SJSA1 (cell line): ENCODE measurements at places on chromosomes 13 and 19.

DNA sequence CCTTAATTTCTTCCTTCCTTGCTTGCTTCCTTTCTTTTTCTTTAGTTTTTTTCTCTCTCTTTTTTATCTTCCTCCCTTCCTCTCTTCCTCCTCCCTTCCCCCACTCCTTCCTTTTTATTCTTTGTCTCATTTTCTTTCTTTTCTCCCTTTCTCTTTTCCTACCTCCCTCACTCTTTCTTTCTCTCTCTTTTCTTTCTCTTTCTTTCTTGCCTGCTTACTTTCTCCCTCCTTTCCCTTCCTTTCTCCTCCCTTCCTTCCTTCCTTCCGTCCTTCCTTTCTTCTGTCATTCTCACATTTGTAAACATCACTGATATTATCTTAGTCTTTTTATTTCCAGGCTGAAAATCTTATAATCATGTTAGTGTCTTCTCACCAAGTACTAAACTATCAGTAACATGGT is 38.8 kb downstream of the SLITRK5 start:
- no peak for DNase-seq

- DNase-seq = no peak
Observed at GRCh38 chr13:66879988-66880387, 350.1 kb downstream of the PCDH9 start.

- DNase-seq = peak; percentile 68
Observed at GRCh38 chr19:47447470-47448359, 24.0 kb downstream of the SLC8A2 start.

GRCh38 chr13:109755997-109756396 is 30.4 kb downstream of the IRS2 start:
- DNase-seq = no peak

- DNase-seq = no peak
Observed at GRCh38 chr13:97491452-97491851, 57.5 kb downstream of the RAP2A start.

DNA sequence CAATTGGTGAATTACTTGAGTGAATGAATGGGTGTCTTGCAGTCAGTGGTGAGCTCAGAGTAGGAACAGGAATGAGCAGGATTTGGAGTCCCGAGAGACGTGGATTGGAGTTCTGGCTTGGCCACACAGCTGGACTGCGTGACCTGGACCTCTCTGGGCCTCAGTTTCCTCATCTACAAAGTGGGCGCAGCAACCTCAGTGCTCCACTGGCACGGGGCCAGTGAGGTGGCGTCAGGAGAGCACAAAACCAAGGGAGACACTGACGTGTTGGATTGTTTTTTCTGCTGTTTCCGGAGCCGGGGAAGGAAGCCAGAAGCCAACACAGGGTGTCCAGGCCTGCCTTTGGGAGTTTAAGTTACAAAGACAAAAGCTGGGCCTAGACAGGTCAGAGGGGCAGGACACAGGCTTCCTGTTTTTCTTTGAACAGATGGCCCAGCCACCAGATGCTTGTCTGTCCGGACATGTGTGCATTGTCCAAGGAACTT is 6.5 kb upstream of the DOCK6 start:
- DNase-seq = peak; percentile 32

- peak; percentile 56 for DNase-seq
Observed at GRCh38 chr13:33260168-33261098, 25.1 kb downstream of the STARD13 start.

DNA sequence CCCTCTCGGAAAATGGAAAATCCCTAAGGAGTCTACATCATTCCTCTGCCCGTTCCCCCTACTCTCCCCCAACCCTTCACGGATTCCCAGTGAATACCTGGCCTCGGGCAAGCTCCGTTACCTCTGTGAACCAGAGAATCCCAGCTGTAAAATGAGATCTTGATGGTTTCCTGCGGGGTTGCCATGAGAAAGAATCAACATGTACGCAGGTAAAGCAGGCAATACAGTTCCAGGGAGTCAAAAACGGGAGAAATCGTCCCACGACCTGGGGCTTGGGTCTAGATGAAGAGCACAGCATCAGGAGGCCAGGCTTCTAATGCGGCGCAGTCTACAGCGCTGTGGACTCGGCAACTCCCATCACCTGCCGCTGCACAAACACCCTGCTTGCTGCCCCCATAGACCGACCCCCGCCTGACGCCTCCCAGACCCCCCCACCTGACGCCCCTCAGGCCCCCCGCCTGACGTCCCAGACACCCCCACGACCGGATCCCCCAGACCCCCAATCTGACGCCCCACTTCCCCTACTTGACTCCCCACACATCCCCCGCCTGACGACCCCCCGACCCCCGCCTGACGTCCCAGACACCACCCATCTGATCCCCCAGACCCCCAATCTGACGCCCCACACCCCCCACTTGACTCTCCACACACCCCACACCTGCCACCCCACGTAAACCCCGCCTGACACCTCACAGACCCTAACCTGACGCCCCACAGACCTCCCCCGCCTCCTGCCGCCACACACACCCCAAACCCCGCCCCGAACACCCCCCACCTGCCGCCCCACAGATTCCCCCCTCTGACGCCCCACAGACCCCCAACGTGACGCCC is 680 bp downstream of the LIG4 start:
- DNase-seq = peak; percentile 42

GRCh38 chr13:23699271-23699670 is 129.1 kb downstream of the TNFRSF19 start:
- DNase-seq = no peak

DNA sequence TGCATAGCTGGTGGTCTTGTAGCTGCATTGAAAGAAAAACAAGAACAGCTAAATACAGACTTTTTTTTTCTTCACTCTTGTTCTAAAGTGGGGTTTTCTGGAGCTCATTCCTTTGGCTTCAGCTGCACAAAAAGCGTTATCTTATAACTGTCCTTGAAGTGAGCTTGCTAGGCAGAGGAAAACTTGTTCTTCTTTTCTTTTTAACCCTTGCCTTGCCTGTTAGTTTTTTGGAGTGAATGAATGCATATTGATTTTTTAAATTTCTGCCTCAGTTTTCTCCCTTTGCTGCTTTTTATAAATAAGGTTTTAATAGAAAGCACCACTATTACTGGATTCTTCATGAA is 1.5 kb downstream of the ZNF765 start:
- no peak for DNase-seq

- no peak for DNase-seq
Observed at GRCh38 chr19:55473225-55474012, 3.0 kb upstream of the ZNF628 start.

DNA sequence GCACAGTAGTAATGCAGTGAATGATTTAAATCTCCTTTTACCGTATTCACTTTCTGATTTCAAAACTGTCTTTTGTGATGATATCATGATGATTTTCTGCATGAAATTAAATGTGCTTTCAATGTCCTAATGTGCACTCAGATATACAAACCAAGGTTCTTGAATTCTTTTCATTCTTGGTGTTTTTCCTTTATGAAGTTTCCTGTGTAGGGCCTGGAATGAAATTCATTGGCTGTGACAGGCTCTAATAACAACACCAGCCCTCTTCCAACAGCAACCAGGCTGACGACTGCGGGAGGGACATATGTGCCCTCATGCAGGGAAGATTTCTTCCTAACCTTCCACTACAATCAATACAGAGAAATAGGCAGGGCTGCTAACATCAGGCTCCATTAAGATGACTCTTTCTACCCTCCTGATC is 1052.0 kb downstream of the DIAPH3 start:
- peak; percentile 62 for DNase-seq

DNA sequence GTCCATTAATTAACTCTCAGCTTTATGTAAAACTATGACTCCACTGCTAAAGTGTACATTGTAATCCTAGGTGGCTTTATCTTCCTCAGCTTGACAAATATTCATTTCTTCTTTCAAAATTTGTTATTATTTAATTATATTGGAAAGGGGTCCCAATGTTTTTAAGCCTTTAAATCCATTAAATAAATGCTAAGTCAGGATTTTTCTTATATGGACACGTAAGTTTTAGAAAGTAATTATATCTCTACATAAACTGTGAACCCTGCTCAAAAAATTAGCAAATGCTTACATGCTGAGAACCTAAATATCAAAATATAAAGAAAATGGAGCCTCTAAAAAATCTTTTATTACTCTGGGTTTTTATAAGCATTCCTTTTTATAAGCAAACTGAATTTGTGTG is 78.2 kb upstream of the MIR17HG start:
- no peak for DNase-seq

GRCh38 chr19:55273978-55274707 is 5.8 kb downstream of the HSPBP1 start:
- no peak for DNase-seq

- peak; percentile 76 for DNase-seq
Observed at GRCh38 chr13:34357435-34358232, 539.7 kb downstream of the RFC3 start.

DNA sequence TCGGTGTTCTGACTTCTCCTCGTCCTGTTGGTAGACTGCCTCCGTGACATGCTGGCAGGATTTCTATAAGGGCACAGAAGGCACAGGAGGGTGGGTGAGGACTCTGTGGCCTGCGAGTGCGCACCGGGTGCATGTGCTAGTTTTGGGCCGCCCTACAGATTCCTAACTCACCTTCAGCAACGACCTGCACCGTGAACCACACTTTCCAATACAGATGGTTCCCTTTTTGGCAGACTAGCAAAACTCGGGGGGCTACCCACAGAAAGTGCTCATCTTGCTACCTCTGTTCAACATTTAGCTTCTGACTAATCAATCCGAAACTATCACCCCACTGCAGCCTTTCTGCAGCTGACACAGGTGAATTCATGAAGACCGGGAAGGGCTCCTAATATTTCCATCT is 14.1 kb upstream of the AMER2 start:
- DNase-seq = no peak

DNA sequence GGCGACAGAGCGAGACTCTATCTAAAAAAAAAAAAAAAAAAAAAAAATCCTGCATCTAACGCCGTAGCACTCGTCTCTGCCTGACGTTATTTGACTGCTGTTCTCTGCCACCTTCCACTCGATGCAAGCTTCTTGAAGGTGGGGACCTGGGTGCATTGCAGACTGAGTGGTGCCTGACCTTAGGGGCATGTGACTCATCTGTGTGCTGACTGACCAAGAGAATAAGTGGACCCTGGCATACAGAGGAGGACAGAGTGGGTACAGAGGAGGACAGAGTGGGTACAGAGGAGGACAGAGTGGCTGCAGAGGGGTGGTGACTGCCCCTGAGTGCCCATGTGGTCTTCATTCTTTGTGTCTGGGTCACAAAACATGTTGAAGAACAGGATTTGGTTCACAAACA is 7.6 kb downstream of the WTIP start:
- DNase-seq = no peak

DNA sequence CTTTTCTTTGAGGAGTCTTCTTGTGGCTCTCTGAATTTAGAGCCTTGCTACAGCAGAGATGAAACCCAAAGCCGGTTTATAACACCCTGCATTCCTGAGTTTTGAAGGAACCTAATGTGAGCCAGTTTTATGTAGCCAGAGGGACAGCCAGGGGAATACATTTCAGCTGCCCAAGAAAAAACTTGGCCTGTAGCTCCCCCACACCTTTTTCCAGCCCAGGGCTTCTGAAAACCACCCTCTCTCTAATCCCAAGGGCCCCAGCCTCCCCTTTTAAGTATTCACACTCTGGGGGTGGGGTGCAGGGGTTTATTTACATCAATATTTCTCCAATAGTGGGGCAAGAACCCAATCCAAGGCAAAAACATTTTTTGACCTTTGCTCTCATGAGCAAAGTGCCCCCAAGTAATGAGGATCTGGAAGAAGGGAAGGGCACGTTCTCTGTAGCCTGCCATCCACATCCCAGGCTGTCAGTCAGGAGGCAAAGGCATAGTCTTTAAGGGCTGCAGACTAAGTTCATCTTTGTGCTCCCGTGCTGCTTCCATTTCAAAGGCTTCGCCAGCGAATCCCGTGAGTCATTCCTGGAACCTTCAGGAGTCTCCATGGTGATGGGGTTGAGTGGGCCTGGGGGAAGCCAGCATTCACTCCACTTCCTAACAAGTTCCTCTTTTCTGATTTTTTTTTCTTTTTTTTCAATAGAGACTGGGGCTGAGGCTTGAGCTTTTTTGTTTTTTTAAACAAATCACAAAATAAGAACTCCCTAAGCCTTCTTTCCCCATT is 33.2 kb upstream of the MEDAG start:
- peak; percentile 73 for DNase-seq

GRCh38 chr13:24505256-24505655 is 7.3 kb downstream of the PARP4 start:
- no peak for DNase-seq

DNA sequence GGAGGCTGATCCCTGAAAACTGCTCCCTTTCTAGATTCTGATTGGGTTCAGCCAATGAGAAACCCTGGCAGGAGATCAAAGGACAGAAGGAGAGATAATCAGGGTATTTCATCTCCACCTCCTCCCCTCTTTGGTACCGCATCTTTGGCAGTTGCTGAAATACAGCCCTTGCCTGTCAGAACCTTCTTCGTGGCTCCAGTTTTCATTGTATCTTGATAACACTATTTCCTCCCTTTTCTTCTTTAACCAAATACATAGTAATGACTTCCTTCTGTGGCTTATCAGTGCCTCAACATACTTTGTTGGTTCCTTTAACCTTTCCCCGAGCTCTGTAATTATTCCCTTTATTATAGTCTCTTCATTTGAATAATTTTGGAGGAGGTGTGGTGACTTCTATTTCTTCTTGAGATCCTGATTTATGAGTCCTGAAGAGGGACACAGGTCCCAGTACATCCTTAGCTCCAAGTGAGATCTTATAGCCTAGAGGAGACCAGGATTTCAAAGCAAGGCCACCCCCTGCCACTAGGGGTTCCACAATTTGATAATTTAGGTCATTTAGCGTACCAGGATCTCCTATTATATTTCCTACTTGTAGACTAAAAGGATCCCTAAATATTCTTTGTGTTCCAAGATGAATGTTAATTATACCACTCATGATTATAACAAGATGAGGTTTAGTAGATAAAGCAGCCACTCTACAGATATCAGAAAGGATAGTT is 98.0 kb downstream of the EDNRB start:
- DNase-seq = no peak

DNA sequence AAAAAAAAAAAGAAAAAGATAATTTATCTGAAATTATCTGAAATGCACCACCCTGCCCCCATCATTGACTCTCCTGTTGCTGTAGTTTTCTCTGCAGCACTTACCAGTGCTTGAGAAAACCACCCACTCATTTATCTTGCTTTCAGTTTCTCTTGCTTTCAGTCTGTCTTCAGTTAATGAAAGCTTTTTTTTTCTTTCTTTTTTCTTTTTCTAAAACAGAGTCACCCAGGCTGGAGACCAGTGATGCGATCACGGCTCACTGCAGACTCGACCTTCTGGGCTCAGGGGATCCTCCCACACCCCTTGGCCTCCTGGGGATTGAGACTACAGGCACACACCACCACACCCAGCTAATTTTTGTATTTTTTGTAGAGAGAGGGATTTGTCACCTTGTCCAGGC is 4.3 kb upstream of the ACP5 start:
- DNase-seq = no peak
